ENCODE measurements at places on chromosomes 12 and 14. TPM values are rescaled to one million over a fixed set of nuclear protein-coding genes. Genes with fewer than 3 reads are reported as not detected.
A peak's percentile ranks its signal among the peaks of the same experiment; 100 is the strongest.

GRCh38 chr12:18430425-18431048 is 169.2 kb downstream of the PIK3C2G start:
- ATAC-seq, result peak; percentile 58

DNA sequence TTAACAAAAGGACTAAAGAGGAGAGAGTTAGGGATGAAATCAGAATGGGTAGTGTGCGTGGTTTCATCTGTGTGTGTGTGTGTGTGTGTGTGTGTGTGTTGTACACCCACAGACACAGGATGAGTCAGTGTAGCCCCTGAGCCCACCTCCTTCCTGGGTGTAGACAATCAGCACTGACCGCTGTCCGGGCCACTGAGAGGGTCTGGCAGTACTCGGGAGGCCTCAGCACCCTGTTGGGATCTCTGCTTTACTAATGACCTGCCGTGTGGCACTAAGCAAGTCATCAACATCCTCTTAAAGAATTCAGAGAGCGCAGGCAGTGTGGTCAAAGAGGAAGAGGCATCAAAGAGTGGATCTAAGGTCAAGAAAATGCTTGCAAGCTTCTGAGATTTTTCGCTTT is 112.6 kb downstream of the PRMT8 start:
- no peak for ATAC-seq

DNA sequence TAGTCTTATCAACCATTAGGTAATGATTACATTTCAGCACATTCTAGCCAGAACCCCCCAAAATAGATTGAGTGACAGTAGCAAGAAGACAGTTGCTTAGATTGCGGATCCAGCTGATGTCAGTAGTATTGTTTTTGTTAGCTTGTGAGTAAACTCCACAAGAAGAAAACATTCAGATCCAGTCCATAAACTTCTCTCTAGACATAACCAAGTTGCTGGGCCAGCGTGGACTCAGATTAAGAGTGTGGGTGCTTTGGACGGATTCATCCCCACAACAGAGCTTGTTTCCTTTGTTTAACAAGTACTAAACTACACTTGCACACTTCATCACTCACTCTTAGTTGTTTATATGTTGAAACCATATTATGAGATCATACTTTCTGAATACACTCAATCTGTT is 293.4 kb downstream of the NPAS3 start:
- ATAC-seq, result no peak

DNA sequence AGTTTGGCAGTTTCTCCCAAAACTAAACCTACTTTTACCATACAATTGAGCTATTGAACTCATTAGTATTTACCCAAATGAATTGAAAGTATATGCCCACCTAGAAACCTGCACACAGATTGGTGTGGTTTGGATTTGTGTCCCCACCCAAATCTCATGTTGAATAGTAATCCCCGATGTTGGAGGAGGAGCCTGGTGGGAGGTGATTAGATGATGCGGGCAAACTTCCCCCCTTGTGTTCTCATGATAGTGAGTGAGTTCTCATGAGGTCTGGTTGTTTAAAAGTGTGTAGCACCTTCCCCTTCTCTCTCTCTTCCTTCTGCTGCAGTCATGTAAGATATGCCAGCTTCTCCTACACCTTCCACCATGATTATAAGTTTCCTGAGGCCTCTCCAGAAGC is 4.0 kb upstream of the KRT6C start:
- ATAC-seq, result no peak

Gene NFE2
- 0.37 TPM for total RNA-seq

Gene TPPP2
- not detected for total RNA-seq

Gene BDKRB1
- total RNA-seq, result 7.9 TPM

GRCh38 chr14:43706900-43707299 is 800.2 kb downstream of the FSCB start:
- ATAC-seq, result no peak

GRCh38 chr12:3127832-3128231 is 50.7 kb downstream of the TSPAN9 start:
- ATAC-seq, result no peak

DNA sequence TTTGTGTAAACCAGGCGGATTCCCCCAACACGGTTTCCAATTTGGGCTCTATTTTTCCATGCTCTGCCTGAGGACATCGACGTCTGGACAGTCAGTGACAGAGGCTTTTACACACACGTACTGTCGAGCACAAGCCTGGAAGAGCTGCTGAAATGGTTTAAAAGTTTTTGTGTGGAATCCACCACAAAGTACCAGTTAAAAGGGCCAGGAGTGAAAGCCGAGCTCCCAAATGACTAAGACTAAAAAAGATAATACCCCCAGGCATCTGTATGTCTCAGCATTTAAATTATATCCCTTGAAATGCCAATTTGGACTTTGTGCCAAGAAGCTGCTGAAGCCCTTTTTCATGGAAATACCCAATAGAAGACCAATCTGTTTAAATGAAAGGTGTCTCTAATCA is 173.2 kb downstream of the EGLN3 start:
- no peak for ATAC-seq

Gene ABCC9
- total RNA-seq, result 73.9 TPM

Gene ASIC1
- total RNA-seq, result 0.82 TPM

DNA sequence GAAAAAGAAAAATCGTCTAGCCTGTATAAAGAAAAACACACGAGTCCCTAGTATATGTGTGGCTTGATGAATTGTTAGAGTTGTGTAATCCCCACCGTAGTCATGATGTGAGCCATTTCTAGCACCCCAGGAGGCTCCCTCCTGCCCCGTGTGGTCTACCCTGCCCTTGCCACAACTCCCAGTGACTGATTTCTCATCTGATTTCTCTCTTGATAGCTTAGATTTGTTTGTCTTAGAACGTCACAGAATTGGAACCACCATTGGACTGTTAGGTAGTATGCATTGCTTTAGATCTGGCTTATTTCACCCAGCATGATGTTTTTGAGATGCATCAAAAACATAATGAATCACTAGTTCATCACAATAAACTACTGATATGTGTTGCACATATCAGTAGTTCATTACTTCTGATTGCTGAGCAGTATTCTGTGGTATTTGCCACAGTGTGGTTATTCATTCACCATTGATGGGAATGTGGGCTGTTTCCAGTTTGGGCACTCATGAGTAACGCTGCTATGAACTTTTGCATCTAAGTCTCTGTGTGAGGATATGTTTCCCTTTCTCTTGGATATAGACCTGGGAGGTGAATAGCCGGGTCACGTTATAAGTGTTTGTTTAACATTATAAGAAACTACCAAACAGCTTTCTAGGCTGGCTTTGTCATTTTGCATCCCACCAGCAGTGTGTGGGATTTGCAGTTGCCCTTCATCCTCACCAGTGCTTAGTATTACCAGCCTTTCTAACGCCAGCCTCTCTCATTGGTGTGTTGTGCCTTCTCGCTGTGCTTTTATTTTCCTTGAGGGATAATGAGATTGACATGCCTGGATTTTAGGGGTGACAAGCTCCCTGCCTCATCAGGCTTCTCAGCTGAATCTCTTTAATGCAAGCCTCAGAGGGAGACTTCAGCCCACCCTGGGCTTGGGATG is 31.9 kb upstream of the NCOR2 start:
- no peak for ATAC-seq

DNA sequence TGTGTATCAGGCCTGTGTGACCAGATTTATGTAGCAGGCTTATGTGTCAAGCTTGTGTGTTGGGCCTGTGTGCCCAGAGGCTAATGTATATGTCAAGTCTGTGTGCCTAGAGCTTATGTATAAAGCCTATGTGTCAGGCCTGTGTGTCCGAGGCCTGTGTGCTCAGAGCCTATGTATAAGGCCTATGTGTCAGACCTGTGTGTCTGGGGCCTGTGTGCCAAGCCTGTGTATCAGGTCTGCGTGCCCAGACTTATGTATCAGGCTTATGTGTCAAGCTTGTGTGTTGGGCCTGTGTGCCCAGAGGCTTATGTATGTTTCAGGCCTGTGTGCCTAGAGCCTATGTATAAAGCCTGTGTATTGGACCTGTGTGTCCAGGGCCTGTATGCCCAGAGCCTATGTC is 249.3 kb upstream of the AVPR1A start:
- ATAC-seq, result peak; percentile 33

Gene NRXN3
- total RNA-seq, result 113 TPM

GRCh38 chr12:113633678-113634332 is 162.1 kb upstream of the LHX5 start:
- no peak for ATAC-seq

Gene CFAP251
- 0.35 TPM for total RNA-seq

DNA sequence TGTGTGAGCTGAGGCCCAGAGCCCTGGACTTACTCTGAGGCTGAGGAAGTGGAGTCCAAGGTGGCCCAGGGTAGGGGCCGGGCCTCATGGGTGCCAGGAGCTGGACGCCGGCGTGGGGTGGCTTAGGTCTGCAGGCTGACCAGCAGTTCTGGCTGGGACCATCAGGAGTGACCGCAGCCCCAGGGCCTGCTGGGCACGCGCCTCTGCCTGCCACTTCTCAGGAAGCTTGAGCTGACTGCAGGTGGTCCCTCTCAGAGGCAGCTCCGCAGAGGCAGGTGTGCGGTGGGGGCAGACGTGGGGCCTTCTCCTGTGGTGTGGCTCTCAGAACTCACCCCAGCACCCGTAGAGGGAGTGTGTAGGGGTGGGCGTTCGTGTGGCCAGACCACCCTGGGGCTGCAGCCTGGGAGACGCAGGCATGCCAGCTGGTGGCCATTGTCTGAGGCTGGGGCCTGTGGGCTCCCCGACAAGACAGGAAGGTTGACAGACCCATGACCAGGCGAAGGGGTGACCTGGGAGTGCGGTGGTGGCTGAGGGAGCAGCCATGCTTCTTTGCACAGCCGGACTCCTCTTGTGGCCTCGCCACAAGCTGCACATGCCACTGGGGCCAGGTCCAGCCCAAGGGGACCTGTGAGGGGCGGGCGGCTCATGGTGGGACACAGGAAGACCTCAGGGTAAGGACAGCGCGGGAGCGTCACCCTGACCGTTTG is 40.0 kb upstream of the TEX22 start:
- peak; percentile 6 for ATAC-seq

DNA sequence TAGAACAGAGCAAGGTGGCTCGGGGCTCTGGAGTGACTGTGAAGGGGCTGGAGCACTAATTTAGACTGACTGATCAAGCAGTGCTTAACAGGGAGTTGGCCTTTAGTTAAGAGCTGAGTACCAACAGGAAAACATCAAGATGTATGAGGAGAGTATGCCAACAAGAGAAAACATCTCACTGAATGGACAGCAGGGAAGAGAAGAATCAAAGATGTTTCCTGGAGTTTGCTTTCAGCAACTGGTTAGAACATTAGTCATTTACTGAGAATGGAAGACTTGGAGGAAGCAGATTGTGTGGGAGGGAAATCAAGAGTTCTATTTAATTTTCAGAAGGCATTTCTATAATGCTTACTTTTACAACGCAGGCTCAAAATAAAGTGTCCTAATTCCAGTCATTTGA is 259.3 kb downstream of the ADAMTS20 start:
- ATAC-seq, result no peak

GRCh38 chr12:54977857-54978256 is 6.7 kb downstream of the TESPA1 start:
- ATAC-seq, result no peak

- ATAC-seq, result no peak
Measured at GRCh38 chr14:54446161-54446693, 5.1 kb upstream of the CNIH1 start.

Gene C3AR1
- total RNA-seq, result 16.7 TPM

Gene DDN
- not detected for total RNA-seq

Gene MYH6
- total RNA-seq, result not detected

Gene BBS10
- 13.6 TPM for total RNA-seq

GRCh38 chr14:53055003-53055402 is 98.1 kb downstream of the DDHD1 start:
- peak; percentile 57 for ATAC-seq

GRCh38 chr14:29035134-29035533 is 268.5 kb downstream of the FOXG1 start:
- ATAC-seq, result no peak

Gene GPR135
- total RNA-seq, result 5.0 TPM

- ATAC-seq, result peak; percentile 49
Measured at GRCh38 chr12:42779186-42779859, 189.8 kb upstream of the PRICKLE1 start.

- no peak for ATAC-seq
Measured at GRCh38 chr12:88566430-88566829, 13.8 kb downstream of the KITLG start.

Gene CCDC184
- total RNA-seq, result not detected

DNA sequence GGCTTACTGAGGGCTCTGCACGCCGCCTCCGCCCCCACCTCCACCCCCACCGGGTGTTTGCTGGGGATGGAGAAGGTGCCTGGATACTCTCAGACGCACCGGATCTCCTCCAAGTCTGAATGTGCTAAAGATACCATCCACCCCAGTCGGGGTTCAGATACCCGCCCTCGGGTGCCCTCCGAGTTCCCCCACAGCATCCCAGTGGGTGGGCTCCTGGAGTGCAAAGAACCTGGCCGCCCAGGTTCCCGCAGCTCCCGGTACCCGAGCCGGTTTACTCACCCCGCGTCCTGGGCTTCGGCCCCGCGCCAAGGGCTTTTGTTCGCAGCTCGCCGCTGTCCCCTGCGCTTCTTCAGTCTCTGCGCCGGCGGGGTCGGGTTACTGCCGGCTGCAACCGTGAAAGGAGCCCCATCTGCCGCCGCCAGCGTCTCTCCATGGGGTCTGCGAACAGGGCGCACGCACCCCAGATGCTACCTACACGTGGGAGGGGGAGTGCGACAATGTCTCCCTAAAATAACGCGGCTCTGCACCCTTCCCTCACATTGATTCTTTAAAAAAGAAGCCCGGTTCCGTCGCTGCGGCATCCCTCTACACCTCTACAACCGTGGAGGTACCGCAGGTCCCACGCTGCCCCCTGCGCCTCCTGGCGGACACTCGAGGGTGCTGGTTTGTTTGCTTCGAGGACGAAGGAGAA is at the start of gene CCDC177:
CCDC177 (minus strand) TSS at position 609 of the 691 bp plus-strand sequence. CDS start 1,249 bp downstream, outside the sequence.
- peak; percentile 27 for ATAC-seq

GRCh38 chr12:32644431-32644830 is 34.7 kb upstream of the DNM1L start:
- no peak for ATAC-seq

Gene SLC25A47
- not detected for total RNA-seq

GRCh38 chr12:29343022-29343799 is 37.8 kb downstream of the ERGIC2 start:
- no peak for ATAC-seq

GRCh38 chr12:45637706-45638105 is 91.8 kb upstream of the ARID2 start:
- ATAC-seq, result no peak

DNA sequence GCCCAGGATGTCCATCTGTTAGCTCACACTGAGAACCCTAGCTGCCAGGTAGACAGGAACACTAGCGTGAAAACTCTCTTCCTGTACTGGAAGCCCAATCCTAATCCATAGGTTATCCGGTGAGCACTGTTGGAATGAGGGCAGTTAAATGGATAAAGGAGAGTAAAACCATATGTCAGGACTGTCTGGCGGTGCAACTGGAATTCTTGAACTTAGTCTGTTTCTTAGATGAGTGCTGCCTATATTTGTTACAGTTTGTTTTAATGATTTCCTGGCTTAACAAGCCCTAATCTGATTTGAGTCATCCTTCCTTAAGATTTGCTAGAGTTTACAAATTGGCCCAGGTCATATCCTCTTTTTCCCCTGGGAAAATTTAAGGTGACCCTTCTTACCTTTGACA is 104.7 kb downstream of the ANO4 start:
- no peak for ATAC-seq

- ATAC-seq, result no peak
Measured at GRCh38 chr12:113169697-113170096, 15.6 kb downstream of the DDX54 start.
